ENCODE measurements at places on chromosomes 16 and 17. TPM values are rescaled to one million over a fixed set of nuclear protein-coding genes. Genes with fewer than 3 reads are reported as not detected.

DNA sequence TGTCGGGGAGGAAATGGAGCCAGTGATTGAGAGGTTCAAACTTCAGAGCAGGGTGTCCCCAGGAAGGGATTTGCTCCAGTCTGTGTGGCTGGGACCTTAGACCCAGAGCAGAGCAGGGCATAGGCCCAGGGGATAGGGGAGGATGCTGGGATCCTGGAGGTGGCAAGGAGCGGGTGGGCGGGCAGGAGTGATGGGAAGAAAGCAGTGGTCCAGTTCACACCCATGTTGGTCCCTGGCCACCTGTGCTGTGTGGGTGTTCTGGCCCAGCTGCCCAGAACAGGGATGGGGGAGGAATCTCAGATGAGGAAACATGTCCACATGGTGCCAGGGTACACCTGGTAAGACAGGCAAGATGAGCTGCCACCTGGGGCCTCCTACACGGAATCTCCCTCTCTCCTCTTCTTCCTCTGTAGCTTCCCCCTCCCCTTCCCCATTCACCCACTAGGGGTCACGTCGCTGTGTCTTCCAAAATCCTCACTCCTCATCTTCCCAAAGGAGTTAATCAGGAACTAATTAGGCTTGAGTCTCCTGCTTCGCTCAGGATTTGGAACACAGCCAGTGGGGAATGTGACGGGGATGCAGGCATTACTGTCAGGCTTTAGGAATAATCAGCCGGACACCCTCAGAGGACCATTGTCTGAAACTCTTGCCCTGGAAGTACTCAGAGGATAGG lies 2.3 kb downstream of the BEAN1 start:
- DNase-seq, result no peak

DNA sequence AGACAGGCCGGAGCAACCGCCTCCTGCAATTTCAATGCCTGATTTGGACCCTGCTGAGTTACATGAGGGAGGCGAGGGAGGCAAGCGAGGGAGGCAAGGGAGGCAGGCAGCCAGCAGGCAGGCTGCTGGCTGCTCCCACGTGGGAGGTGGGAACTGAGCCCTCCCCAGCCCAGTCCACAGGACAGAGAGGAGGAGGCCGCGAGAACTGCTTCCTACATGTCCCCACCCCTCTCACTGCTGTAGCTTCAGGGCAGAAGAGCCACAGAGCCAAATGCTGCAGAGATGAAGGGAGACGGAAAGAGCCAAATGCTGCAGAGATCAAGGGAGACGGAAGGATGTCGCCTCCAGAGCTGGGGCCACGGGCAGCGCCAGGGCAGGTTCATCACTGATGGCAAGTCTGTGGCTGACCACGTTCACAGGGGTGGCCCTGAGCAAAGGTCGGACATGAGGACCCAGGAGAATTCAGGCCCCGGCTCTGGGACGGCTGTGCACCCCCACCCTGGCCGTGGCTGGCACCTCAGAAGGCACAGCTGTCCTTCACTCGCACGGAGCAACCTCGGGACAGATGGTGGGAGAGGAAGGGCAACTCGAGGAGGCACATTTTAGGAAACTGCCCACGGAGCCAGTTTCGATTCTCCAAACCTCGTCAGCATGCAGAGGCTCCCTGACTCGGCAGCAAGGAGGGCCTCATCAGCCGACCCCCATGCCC lies 21.5 kb downstream of the RPH3AL start:
- no peak for DNase-seq

Gene HBZ
- not detected for total RNA-seq

DNA sequence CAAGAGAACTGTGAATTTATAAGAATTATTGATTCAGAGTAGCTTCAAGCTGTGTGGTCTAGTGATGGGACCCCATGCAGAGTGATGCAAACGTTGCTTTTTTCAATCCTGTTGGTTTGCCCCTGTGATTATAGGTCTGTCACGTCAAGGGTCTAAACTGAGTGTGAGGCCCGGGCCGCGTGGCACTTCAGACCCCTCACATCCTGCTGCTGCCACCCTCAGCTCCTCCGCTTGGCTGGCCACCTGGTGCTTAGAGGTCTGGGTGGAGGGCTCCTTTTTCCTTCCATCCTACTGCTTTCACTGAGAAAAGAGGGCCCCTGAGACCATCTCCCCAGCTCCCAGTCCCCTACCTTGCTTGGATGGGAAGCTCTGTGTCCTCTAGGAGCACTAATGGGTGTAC lies 12.0 kb downstream of the MYL4 start:
- DNase-seq, result no peak

DNA sequence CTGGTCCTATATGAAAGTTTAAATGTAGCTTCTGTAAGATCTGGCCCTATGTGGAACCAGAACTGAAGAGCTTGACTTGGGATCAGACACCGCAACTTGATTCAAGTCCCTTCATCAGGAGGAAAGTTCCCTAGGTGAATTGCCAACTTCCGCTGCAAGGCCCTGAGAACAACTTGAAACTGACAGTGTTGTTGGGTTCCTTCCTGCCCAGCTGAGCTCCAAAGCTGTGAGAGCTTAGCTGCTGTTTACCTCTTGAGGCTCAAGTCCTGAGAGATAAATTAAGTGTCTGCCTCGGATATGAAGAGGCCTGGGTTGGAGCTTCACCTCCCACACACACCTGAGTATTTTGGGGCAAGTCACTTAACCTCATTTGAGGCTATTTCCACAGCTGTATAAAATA lies 44.7 kb downstream of the REXO5 start:
- no peak for DNase-seq

DNA sequence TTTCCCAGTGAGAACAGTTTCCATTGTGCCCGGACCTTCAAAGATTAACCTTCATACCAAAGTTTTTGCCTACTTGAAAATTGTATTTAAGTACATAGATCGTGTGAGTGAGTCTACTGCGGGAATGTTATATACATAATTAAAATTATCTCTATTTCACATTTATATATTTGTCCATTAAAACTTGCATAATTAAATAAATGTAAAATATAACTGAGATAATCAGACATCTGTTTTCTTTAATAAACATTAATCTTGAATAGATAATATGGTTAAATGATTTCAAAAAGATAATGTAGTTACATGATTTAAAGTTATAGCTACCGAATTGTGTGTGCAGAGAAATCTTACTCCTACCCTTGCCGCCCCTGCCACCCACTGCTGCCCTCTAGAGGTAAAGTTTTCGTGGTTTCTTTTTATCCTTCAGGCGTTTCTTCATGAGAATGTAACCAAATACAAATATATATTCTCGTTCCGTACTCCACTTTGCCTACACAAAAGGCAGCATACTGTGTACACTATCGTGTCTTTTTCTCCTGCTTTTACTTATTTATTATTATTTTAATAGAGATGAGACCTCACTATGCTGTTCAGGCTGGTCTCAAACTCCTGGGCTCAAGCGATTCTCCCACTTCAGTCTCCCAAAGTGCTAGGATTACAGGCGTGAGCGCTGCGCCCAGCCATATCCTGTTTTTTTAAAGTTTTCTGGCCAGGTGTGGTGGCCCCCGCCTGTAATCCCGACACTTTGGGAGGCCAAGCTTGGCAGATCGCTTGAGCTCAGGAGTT lies 35.6 kb downstream of the RPA1 start:
- DNase-seq, result no peak

Data from omental fat pad (tissue), 4 donors.